Natural killer cell (primary cell): ENCODE measurements at places on chromosomes 13 and 19.

GRCh38 chr13:39073983-39074382 is 35.7 kb downstream of the NHLRC3 start:
- no peak for DNase-seq

- DNase-seq = no peak
Measured at GRCh38 chr13:66098931-66099628, 1131.1 kb downstream of the PCDH9 start.

- DNase-seq = no peak
Measured at GRCh38 chr13:35879111-35879510, 252.1 kb downstream of the DCLK1 start.

DNA sequence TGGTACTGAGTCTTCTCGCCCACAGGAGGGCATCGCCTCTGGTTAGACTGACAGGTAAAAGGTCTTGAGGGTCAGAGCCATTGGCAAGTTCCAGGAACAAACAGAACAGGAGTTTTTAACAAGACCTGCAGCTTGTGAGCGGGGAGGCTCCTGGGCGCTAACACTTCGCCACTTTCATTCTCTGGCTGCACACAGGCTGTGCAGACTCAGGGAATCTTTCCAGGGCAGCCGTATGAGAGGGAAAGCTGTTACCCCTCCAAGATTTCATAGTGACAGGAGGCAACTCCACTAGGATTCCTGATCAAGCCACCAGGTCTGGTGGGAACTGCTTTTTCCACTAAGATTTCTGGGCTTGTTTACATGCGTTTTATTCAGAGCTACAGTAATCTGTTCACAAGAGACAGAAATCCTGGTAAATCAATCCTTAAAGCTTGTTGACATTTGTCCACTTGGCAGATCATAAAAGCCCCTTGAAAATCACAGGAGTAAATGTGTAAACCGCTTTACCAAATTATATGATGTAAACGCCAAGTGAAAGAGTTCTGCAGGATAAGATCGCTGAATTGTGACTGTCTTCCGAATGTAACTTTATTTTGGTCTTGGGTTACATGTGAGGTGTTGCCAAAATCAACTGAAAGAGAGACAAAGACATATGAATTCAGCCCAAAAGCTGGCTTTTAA is 190.6 kb downstream of the MZT1 start:
- DNase-seq = no peak

GRCh38 chr19:33492951-33493350 is 28.6 kb downstream of the PEPD start:
- no peak for DNase-seq
